ENCODE measurements at places on chromosomes 5 and 9.

GRCh38 chr9:127711831-127712274 lies 3.6 kb downstream of the PTRH1 start:
- no peak for DNase-seq

GRCh38 chr5:148910216-148910615 lies 83.8 kb downstream of the ADRB2 start:
- no peak for DNase-seq

DNA sequence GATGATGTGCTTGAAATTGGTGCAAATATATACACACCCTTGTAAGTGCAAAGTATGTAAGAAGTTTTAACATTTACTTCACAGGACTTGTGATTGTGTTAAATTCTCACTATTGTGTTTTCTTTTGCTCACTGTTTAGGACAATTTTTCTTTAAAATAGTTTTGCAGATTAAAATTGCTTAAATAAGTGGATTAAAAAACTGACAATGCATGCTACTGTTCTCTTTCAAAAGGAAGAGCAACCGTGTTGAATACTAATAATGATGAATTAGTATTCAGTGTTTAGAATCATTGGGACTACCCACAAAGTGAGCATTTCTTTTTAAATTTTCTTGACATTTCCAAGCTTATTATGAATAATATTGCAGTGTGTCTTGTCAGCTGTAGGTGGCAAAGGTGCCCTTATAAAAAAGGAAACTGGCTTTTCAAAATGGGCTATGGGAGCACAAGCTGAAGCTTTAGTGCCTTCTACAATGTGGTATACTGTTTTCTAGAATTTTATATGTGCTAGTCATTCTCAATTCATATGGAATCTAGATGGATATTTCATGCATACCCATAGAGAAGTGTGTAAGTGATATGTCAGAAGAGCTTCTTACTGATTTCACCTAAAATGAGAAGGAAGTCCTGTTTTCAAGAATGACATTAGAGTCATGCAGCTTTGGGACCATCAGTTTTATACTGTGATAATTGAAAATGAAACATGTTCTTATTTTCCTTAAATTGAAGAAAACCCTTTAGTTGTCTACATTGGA lies 35.4 kb downstream of the SREK1 start:
- DNase-seq: no peak

- DNase-seq: no peak
Measured at GRCh38 chr9:136619742-136620440, 42.8 kb upstream of the EGFL7 start.

GRCh38 chr9:75532233-75533050 lies 358.0 kb upstream of the PCSK5 start:
- no peak for DNase-seq

- no peak for DNase-seq
Measured at GRCh38 chr5:95283022-95283615, 1.8 kb downstream of the MCTP1 start.

DNA sequence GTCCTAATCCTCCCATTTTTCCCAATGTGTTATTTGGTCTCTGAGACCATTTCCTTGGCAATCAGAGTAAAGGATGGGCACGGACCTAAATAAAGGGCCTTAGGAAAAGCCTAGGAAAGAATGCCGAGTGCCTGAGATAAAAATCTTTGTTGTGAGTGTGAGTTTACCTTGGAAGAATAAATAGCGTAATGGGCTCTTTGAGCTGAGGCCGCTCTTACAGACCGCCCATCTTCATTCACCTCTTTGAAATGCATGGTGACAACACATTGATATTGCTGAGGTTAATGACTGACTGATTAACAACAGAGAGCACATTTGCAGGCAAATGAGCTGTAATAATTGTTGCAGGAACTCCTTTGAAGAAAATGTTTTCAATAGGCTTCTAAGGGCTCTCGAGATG lies 1967.1 kb upstream of the WWC1 start:
- no peak for DNase-seq

DNA sequence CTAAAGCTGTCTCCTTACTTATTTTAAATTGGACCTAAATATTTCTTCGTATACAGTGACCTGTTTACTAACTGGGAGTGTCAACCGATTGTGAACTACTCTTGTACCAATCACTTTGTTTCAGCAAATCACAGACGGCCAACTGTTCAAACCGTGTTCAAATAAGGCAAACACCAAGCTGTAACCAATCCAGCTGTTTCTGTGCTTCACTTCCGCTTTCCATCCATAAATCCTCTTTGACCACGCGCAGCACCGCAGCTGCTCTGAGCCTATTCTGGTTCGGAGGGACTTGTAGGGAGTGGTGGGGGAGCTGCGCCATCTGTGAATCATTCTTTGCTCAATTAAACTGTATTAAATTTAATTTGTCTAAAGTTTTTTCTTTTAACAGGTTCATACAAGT lies 4.8 kb upstream of the FAM240B start:
- no peak for DNase-seq

DNA sequence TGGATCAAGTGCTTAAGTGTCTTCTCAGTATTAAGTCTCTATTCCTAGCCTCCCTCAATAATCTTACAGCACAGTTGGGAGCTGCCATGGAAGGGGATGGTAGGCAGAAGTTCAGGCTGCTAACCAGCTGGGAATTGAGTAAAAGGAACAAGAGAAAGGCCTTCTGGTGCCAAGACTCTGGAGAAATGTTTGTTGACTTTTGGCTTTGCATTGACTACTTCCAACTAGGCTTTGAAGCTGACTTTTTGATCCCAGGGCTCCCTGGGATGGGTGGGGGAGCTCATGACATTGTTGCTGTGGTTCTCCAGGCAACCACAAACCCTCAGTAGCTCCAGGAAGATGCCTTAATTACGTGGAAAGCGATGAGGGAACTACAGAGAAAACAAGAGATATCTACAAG lies 85.2 kb upstream of the HTR4 start:
- DNase-seq: no peak

GRCh38 chr9:15308511-15308910 lies 1.5 kb upstream of the TTC39B start:
- no peak for DNase-seq

GRCh38 chr5:32508806-32509805 lies 64.6 kb upstream of the ZFR start:
- no peak for DNase-seq

Data from stimulated activated CD8-positive, alpha-beta memory T cell treated with anti-CD3 and anti-CD28 coated beads, Interleukin-7, amount 100 ng/mL, for 24 hours (primary cell).